ENCODE measurements at places on chromosomes 12 and 14. TPM values are rescaled to one million over a fixed set of nuclear protein-coding genes. Genes with fewer than 3 reads are reported as not detected.

PRMT5 gene
- total RNA-seq = 61.7 TPM

P3H3 gene
- total RNA-seq = 58.1 TPM

CRY1 gene
- total RNA-seq = 23.4 TPM

SLC8A3 gene
- total RNA-seq = 0.33 TPM

LMNTD1 gene
- total RNA-seq = 0.29 TPM

FOXN4 gene
- not detected for total RNA-seq

TMEM30B gene
- 0.33 TPM for total RNA-seq

FGFR1OP2 gene
- 57.5 TPM for total RNA-seq

PMEL gene
- total RNA-seq = 1.3 TPM
